ENCODE measurements at places on chromosomes 5 and 9.

GRCh38 chr9:76744336-76744735 is 19.9 kb upstream of the PCA3 start:
- DNase-seq: no peak

- DNase-seq: no peak
These were observed 19.3 kb upstream of the RAPGEF1 start for GRCh38 chr9:131759017-131759647.

- no peak for DNase-seq
These were observed 22.3 kb downstream of the LPCAT1 start for GRCh38 chr5:1501372-1502045.

DNA sequence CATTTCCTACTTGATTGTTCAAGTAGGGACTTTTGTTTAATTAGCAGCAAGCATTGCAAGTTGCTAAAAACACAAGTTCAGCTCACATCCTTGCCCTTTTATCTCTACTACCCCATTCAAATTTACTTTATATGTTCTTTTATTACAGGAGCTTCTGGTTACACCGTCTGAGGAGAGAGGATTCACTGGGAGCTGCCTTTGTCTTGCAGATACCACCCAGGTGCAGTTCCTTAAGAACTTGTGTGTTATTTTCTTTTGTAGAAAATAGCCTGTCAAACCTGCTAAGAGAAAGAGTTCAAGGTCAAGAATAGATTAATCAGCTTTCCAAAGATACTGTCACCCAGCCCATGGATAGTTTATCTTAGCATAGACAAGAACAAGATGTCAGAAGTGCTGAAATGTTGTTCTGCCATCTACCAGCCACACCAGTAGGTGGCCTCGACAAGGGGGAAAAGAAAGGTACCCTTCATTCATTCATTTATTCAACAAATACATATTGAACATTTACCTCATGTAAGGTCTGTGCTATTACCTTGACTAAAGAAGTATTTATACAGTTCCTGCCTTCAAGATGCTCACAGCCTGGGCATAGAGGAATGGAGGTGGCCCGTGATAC is 750.3 kb downstream of the MAT2B start:
- no peak for DNase-seq

DNA sequence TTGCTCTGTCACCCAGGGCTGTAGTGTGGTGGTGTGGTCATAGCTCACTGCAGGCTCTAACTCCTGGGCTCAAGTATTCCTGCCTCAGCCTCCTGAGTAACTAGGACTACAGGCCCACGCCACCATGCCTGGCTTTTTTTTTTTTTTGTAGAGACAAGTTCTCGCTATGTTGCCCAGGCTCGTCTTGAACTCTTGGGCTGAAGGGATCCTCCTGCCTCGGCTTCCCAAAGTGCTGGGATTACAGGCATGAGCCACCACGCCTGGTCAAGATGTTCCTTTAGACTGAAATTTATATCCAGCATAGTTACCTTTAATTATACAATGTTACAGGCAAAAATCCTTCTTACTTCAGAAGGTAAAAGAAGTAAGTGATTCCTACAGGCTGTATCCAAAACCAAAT is 1.6 kb upstream of the DNAJC21 start:
- DNase-seq: no peak

DNA sequence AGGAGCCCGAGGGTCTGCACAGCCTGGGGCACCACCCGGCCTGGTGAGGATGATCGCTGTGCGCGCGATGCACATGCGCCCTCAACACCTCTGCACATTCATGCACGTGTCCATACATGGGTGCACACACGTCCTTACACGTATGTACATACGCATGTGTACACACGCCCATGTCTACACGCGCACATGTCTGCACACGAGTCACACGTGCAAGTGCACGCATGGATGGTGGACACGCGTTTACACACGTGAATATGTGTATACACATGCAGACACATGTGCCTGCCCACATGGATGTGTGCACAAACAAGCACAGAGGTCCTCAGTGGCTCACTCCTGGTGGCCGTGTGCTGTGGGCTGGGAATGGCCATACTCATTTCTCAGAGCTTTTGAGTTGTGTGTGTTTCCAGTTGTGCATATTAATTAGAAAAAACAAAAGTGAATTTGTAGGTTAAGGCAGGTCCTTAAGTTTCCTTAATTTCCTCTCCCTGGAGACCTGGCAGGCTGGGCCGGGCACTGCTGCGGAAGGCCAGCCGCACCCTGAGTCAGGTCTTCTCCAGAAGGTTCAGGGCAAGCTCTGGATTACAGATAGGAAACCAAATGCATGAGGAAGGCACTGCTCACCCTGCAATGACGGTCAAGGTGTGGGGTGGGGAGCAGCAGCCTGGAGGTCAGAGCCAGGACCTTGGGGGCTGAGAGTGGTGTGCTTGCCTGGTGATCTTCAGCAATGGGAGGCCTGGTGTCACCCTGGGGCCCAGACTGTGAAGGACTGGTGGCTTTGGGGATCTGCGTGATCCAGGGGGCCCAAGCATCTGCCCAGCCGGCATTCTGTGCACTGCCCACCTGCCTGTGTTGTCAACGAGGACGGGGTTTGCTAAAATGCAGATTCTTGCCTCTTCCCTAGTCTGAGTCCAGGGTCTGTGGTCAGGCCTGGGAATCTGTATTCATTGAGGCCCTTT is 1.3 kb upstream of the RNU6ATAC start:
- peak; percentile 46 for DNase-seq

DNA sequence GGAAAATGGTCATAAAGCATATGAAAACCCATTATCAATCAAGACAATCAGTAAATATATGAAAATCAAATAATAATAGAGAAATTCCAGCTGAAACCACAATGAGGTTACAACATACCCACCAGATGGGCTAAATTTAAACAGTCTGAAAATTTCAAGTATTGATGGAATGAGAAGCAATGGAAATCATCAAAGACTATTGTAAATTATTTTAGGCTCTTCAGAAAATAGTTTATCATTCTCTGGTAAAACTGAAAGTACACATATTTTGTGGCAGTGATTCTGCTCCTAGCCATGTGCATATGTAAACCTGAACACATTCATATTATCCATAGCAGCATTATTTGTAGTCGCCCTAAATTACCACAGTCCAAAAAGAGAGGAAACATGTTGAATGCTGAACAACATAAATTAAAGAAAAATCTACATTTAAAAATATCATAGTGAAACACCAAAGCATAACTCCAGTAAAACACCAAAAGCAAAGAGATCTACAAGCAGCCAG is 215.3 kb downstream of the PRELID2 start:
- no peak for DNase-seq

DNA sequence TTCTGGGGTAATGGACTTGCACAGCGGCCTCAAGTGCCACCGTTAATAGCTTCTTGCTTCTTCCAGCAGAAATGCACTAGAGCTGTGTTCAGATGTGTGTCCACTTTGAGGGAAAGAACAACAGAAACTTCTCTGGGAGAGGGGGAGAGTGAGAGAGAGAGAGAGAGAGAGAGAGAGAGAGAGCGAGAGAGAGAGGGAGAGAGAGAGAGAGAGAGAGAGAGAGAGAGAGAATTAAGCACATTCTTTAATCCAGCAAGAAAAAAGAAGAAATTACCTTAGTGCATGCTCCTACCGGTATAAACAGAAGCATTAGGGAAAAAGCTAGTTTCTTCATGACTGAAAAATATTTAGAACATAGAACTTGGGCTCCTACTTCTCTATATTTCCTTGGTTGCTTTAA is 418.8 kb downstream of the MAN2A1 start:
- no peak for DNase-seq

DNA sequence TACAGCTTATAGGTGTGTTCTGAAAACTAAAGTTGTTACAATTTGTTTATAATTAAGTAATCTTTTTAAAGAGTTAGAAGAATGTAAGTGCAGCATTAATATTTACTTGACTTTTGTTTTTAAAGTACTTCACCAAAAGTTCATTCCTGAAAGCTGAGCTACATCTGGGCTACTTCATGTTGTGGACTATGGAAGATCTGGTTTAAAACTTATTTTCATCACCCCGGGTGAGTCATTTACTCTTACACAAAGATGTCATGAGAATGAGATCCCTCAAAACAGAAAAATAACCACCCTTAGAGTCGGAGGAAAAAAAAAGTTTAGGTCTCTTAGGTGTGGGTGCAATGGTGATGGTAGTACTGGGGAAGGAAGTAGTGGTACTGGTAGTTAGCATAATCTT is 5.1 kb downstream of the POU5F2 start:
- DNase-seq: no peak

DNA sequence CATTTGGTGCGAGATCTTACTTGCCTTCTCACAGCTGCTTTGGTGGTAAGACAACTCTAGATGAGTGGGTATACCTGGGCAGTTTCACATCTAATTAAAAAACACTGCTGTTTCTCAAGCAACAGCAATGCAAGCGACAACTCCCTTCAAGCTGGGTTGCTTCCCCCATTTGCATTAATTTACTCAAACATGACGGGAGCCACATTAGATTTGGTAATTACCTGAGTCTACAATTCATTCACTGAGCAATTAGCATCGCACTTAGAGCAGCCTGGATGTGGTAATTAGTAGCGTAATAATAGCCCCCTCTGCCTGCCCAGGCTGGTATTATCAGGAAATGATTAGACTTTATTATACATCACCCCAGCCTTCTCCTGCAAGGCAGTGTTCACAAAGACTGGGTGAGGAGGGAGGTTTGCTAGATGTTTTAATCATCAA is 73.4 kb downstream of the FBXO38 start:
- no peak for DNase-seq

DNA sequence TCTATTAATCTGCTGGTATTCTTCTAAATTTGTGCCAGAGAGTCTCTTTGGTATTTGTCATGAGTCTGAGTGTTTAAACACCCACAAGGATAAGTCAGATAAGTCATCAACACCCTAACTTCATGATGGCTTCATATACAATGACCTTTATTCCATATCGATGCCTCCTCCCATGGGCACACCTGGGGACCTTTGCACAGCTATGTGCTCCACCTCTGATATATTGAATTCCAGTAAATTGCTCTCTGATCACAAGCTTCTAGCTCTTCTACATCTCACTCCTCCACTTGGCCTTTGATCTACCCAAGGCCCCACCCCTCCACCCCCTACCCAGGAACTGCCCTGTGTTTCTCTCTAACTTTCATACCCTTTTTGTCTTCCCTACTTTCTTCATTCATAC is 102.7 kb upstream of the MIER3 start:
- no peak for DNase-seq

GRCh38 chr9:37031902-37032301 is 2.2 kb downstream of the PAX5 start:
- DNase-seq: no peak

GRCh38 chr9:1492156-1492555 is 442.0 kb downstream of the DMRT2 start:
- no peak for DNase-seq

- no peak for DNase-seq
These were observed 208.1 kb downstream of the GNA14 start for GRCh38 chr9:77440057-77440456.

DNA sequence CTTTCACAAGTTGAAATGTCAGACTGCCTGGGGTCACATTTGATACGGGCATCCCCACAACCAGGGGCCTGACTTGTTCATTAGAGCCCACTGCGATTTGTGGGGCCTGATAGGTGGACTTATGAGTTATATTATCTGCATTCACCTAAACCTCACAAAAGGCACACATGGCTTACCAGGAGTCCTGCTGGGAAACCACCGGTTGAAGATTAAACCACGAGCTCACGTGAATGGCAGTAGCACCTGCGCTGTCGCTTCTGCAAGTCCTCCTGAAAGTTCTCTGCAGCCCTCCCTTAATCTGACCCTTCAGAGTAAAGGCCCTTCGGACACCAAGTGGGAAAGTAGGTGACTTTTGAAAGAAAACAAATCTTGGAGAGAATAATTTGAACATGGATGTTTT is 68.9 kb downstream of the PPIC start:
- DNase-seq: no peak

GRCh38 chr5:50770441-50770840 is 104.0 kb downstream of the PARP8 start:
- DNase-seq: no peak

DNA sequence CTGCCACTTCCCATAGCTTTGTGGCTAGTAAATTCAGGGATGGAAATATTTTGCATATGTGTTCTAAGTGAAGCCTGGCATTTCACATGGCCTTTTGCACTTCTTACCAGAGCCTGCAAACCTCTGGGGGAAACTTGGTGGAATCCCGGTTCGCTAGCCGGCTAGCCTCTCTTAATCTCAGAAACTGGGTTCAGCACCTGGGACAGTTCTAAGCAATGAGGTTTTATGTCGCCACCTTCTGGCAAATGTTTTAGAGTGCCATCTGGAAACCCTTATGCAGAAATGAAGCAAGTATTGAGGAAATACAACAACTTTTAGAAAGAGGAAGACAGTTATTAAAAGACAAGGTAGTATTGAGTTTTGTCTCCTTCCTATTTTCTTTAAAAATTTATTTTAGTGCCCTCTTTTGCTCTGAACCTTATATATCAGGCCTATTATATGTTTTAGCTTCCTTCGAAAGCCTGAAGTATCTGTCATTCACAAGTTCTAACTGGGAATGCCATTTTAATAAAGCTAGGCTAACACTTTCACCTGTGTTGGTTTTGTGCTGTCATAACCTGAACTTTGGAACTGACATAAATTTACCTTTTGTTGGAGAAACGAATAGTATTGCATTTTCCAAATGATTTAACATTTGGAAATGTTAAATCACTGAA is 963 bp upstream of the HTR1A start:
- peak; percentile 5 for DNase-seq

- no peak for DNase-seq
These were observed 287.0 kb upstream of the SEMA6A start for GRCh38 chr5:116861666-116862065.

GRCh38 chr5:29853711-29854220 is 1339.7 kb upstream of the CDH6 start:
- no peak for DNase-seq

DNA sequence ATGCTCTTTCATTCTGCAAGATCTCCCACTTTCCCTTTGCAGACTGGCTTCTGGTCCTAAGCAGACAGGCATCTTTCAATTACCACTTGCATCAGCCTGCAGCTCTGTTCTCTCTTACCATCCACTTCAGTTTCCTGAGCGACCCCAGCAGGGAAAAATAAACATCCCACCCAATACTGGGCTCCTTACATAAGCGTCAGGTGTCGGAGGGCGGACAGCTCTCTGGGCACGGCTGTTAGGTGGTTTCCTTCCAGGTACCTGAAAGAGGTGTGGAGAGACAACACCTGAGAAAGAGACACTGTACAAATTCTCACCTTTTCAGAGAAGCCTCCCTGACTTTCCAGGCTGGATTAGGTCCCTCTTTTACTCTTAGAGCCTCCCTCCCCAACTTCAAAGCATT is 145.1 kb upstream of the PANK3 start:
- DNase-seq: no peak
